Inflammatory macrophage treated with lipopolysaccharide for 1 hour (primary cell): ENCODE measurements at places on chromosomes 2 and 18.

GRCh38 chr2:107418708-107419107, 408.0 kb upstream of the RGPD4 start:
- DNase-seq: no peak

- DNase-seq: no peak
Measured at GRCh38 chr2:145265244-145265643, 745.3 kb upstream of the ZEB2 start.

DNA sequence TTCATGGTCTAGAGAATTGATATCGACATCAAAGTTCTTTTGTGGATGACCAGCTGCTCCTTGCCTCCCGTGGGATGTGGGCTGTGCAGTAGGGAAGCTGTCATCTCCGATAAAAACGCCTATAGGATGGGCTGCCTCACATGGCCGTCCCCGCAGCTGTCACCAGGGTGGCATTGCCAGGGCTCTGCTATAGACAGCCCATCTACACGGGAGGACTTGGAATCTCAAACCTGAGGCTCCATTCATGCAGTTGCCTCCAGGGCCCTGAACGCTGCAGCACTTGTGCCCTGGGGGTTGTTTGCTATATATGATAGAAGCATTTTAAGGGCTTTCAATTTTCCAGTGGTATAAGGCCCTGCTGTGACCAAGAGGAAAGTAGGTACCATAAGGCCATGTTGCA, 183.1 kb downstream of the MYCN start:
- DNase-seq: no peak

DNA sequence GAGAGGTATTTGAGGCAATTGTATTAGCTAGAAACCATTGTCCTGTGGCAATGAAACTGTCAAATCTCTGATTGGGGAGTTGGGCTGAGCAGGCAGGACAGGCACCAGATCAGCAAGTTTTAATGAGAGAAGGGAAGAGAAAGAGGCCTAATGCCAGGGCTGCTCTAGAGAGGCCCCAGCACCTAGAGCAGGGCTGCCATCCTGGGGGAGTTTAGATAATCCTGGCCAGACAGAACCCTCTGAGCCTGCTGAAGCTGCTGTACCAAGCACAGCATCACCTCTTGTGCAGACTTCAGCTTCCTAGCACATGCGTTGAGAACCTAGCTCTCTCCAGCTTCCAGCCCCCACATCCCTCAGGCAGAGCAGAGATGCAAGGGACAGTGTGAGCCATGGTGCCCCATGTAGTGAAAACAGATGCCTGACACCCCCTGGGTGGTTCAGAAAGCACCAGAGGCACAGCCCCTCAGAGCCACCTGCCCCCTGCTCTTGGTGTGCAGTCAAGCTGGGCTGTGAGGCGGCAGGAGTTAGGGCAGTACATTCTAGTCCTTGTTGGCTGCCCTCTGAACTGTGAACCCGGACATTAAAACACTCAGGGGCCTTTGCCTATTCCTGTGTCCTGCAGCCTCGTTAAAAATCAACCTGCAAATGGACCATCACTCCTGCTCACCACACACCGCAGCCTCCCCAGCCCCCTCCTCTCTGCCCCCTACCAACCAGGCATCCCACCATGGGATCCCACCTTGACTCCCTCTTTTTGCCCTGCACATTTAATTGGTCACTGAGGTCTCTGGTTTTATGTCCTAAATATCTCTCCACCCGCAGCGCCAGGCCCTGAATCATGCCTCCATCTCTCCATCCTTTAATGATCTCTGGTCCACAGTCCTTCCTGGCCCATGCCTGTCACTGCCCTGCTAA, 52.7 kb downstream of the ADD2 start:
- no peak for DNase-seq

- DNase-seq: no peak
Measured at GRCh38 chr2:120913972-120914838, 178.5 kb downstream of the GLI2 start.

DNA sequence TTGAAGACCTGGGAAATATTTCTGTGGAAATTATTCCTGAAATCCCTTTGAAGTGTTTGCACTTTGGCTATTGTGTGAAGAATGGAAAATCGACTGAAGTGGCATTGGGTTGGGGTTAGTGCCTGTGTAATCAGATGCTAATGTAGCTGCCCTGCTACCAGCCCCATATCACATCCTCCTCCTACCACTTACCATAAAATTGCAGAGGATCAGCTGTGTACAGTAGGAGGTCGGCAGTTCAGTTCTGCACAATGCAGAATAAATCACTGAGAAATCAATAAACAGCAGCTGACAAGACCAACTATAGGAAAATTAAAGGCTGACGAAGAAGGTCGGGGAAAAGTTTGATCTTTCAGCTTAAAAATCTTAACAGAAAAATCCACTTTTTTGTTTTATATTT, 440.9 kb downstream of the PTPRM start:
- no peak for DNase-seq

GRCh38 chr2:108787216-108787541, 608 bp downstream of the CCDC138 start:
- peak; percentile 30 for DNase-seq

GRCh38 chr18:22690556-22690955, 242.6 kb upstream of the RBBP8 start:
- DNase-seq: no peak

- no peak for DNase-seq
Measured at GRCh38 chr2:197294260-197294659, 16.3 kb downstream of the ANKRD44 start.

DNA sequence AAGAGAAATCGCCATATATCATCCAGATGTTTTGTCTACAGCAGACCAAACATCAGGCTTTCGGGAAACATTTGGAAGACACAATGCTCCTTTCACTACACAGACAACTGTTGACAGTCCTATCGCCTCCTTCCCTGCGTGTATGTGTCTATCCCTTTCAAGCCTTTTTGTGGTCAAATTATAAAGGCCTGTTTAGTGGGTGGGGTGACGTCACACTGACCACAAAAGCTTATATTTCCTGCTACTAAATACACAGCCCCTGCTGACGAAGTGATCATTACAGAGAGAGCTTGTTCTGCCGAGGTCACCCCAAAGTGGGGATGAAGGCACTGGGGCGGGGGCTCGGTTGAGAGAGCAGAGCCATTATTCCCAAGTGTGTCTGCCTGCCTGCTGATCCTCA, 302.7 kb upstream of the TNP1 start:
- peak; percentile 15 for DNase-seq

GRCh38 chr2:12834239-12834638, 117.5 kb downstream of the TRIB2 start:
- no peak for DNase-seq

- no peak for DNase-seq
Measured at GRCh38 chr2:154960802-154961583, 262.5 kb downstream of the KCNJ3 start.

DNA sequence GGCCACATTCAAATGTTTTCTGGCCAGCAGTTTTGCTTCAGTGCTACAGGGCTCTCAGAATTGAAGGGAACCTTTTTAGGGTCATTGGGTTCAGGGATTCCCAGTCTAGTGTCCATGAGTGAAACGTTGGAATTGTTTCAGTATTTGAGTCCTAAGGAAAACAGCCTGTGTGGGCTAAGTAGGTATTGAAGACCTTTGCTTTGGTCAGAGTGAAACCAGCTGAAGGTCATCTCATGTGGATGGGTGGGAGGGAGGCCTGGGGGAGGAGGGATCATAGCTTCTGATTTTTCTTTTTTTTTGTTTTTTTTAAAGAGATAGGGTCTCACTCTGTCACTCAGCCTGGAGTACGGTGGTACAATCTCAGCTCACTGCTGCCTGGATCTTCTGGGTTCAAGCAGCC, 20.2 kb downstream of the B3GNT2 start:
- DNase-seq: no peak

DNA sequence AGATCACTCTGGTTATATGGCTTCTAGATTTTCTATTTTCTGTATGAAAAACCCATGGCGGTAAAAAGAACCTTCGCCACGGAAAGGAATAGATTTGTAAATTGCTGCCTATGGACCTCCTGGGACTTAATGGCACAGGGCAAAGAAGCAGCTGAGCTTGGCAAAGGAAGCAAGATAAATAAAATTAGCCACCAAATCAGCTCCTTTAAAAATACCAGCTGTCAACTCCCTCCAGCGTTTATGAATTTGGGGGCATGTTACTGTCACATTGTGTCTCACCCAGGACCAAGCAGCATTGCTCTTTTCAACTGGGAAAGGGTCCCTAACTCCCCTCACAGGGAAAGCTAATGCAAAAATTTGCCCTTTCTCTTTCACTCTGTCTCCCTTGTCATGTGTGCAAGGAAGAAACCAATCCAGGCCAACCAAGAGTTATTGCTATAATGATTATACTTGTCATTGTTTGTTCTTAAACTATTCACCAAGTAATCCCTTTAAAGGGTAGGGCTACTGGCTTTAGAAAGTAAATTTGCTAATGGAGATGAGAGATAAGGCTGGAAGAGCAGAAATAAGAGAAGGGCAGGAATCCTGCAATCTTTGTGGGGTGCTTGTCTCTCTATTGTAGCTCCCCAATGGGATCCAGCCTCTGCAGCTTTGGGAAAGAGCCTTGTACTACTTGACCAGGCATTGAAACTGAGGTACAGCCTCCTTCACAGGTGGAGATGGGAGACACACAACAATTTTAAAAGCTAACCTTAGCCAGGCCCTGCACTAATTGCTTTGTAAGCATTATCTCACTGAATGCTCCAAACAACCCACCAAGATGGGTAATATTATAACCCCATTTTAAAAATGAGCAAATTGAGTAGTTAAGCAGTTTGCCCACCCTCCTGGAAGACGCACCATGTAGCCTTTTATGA, 119.1 kb upstream of the KLF7 start:
- DNase-seq: no peak

DNA sequence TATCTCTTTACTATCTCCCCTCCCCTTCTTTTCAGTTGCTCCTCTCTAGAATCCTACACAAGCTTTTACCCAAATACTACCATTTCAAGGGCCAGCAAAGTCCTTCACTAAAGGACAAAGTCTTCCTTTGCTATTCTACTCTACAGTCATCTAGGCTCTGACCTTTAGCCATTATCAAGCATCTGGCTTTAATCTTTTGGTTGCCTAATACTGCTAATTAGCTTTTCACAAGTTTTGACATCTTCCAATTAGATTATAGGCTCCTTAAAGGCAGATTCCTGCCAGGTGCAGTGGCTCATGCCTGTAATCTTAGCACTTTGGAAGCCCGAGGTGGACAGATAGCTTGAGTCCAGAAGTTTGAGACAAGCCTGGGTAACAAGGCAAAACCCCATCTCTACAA, 194.4 kb downstream of the SH3BP4 start:
- DNase-seq: no peak

- DNase-seq: no peak
Measured at GRCh38 chr18:8522756-8523155, 86.5 kb upstream of the RAB12 start.

DNA sequence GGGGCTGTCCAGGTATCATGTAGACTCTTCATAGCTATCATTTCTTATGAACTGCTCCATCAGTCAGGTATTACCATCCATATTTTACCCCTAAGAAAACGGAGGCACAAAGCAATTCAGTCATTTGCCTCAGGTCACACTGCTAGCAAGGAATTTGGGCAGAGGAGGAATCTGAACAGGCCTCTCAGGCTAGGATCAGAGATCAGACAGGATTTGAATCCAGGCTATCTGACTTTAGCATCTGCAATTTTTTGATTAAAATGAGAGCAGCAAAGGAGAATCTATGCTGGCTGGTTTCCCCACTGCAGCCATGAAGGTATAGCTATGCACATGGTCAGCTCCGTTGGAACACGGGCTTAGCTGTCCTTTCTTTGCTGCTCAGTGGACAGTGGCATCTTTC, 60.1 kb downstream of the TACR1 start:
- DNase-seq: no peak

DNA sequence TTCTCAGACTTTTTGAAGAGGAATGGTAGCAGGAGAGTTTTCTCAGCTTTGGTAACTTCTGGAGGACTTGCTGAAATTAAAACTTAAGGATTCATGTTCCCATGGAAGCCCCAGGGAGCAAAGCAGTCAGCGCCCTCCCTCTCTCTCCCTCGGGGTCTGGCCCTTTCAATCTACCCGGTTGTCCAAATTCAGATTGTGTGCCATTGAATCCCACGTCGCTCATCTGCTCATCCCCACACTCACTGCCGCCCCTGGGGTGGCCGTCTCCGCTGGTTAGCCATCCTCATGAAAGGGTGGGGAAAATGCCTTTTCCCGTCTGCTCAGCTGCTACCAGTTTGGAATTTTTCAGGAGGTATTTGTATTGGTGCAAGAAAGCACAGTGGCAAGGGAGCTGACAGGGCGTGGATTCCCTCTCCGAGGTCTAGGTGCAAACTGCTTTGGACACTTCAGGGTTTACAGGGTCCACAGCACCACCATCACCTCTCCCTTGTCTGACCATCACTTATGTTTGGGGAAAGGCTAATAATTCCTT, 27.1 kb downstream of the MCFD2 start:
- no peak for DNase-seq

DNA sequence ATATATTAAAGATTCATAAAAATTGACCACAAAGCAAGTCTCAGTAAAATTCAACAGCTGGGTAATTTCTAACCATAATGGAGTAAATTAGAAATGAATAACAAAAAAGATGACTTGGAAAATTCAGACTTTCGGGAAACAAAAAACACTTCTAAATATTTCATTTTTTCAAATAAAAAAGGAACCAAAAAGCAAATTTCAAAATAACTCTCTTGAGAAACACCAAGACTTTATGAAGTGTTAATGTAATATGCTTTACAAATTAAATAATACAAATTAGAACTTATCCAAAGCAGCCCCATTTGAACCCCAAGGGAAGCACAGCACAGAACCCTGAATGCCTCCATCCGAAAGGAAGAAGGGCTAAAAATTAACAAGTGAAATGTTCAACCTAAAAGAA, 175.9 kb downstream of the HDAC4 start:
- peak; percentile 31 for DNase-seq

- no peak for DNase-seq
Measured at GRCh38 chr2:232014681-232015080, 53.2 kb downstream of the DIS3L2 start.

DNA sequence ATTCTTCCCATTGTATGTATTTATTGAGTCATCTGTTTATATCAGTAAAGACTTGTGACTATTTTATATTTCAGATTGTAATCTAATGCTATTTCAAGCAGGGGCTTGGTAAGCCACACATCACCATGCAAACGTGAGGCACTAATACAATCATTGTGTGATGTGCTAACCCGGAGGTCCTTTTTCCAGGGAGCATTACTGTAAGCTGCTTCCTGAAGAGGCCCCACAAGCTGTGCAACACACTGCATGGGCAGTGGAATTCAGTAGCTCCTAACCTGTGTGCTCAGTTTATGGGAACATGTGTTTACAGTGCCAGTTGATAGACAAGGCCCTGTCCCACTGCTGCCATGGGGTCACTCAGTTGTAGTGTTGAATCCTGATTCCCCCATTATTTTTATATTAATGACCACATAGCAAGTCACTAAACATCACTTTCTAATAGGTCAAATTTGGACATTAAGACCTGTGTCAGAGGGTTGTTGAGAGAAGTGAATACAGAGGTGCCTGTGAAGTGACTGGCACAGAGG, 162.9 kb downstream of the FHOD3 start:
- no peak for DNase-seq
